Omental fat pad (tissue), 4 donors: ENCODE measurements at places on chromosomes 6 and 20.

- DNase-seq: no peak
These were observed 31.5 kb downstream of the CFAP61 start for GRCh38 chr20:20083807-20084206.

GRCh38 chr6:72504406-72504805 lies 117.5 kb upstream of the KCNQ5 start:
- no peak for DNase-seq

GRCh38 chr6:54491431-54491830 lies 183.2 kb downstream of the TINAG start:
- DNase-seq: no peak

- DNase-seq: no peak
These were observed 7.0 kb downstream of the ATXN1 start for GRCh38 chr6:16754274-16754673.

- DNase-seq: no peak
These were observed 91.9 kb downstream of the RFPL4B start for GRCh38 chr6:112439010-112439409.

GRCh38 chr20:57470666-57471495 lies 54.1 kb downstream of the CTCFL start:
- no peak for DNase-seq

DNA sequence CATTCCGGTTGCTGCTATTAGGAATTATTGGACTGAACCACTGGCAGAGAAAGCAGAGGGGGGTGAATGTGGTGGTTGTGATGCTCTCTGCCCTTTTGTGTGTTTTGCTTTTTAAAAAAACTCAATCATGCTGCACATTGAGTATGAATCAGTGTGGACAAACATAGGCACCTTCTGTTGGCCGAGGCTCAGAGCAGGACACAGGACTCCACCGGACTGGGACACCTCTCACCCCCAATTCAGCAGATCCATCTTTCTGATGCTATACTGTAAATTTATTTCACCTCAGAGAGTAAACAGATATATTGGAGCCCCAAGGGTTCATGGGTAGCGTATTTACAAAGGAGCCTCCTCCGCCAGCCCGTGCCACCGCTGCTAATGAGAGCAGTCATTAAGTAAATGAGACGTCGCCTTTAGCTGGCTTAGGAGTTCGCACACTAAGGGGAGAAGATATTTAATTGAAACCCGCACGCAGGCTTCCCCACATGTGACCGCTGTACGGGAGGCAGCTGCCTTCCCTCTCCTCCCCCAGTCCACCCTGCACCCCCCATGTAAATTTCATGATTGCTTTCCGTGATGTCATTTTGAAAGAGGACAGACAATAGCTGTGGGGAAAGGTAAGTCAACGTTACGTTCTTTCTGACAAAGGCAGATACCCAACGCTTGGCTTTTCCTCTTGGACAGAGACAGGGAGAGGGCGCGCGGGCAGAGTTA lies at the start of gene MYT1:
MYT1 (plus strand) TSS at position 330 of the 714 bp plus-strand sequence. CDS start 34,410 bp downstream, outside the sequence.
- DNase-seq: no peak

- DNase-seq: no peak
These were observed 1.4 kb downstream of the SPO11 start for GRCh38 chr20:57330998-57331397.

DNA sequence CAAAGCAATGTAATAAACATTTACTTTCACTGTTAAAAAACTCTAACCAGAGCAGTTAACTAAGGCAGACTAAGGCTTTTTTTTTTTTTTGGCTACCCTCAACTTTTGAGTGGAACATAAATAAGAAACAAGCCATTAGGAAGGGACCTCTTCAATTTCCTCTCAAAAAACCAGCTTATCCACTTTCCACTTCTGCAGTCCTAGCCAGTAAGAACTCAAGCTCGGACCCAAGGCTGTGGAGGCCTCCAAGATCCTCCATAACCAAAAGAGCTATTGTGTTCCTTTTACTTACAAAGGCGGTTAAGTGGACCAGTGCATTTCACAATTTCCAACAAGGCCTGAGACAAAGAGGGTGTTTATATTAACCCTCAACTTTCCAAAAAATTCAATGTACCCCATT lies 5.3 kb downstream of the KCNK5 start:
- DNase-seq: no peak

DNA sequence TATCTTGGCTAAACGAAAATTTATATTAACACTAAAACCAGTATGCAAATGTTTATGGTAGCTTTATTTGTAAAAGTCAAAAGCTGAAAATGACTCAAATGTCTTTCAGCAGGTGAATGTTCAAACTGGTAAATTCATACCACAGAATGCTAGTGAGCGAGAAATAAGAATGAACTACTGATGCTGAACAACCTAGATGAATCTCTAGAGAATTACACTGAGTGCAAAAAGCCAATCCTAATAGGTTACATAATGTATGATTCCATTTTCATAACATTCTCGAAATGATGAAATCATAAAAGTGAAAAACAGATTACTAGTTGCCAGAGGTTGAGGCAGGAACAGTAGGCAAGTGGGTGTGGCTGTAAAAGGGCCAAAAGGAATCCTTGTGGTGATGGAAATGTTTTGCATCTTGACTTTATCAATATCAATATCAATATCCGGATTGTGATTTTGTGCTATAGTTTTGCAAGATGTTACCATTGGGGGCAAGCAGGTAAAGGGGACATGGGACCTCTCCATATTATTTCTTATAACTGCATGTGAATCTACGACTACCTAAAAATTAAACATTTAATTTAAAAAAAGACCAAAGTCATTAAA lies 26.1 kb downstream of the ZNF311 start:
- DNase-seq: no peak

DNA sequence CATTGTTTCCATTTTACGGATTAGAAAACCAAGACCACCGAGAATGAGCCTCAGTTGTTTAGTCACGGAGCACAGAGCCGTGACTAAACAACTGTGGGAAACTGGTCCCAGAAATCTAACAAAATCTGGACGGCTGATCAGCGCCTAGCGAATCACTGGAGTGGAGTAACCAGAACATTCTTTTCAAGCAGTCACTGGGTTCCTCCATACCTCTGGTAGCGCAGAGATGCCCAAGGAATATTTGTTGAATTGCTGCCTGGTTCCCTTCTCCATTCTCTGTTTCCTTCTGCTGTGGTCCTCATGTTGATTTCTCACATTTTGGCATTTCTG lies 62.0 kb downstream of the GPX5 start:
- no peak for DNase-seq

- no peak for DNase-seq
These were observed 29.6 kb upstream of the VEGFA start for GRCh38 chr6:43740321-43740960.

- no peak for DNase-seq
These were observed 213.8 kb upstream of the CST7 start for GRCh38 chr20:24735263-24735662.

GRCh38 chr6:604579-604978 lies 52.3 kb downstream of the HUS1B start:
- DNase-seq: no peak

GRCh38 chr6:4935975-4936680 lies 67.7 kb downstream of the RPP40 start:
- no peak for DNase-seq

GRCh38 chr6:7904654-7905319 lies 5.8 kb downstream of the TXNDC5 start:
- DNase-seq: no peak

DNA sequence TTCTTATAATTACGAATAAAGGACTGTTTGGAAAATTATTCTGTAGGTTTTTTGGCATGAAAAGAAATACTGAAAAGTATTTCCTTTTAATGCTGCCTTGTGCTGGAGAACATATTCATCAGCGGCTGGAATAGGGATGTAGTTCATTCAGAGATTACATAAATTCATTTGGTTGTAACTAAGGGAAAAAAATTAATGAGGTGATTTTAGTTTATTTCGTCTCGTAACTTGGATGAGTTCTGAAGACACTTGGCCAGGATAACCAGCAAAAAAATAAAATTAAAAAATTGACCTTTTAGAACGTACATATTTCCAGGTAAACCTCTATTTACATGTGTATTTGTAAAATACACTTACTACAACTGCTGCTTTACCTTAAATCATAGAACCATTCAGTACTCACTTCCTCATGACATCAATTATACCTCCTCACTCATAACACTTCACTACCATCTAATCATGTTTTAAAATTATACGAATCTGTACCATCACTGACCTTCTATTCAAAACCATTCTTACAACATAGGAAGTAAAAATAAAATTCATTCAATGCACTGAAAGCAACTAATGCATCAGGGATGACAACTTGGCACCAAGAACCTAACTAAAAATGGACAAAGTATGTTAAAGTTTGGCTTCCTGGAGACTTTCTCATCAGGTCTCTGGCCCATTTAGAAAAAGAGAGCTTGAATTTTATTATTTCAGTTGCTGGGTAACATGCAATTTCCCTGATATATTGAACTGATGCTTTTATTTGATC lies 17.2 kb downstream of the KLHL31 start:
- no peak for DNase-seq

- no peak for DNase-seq
These were observed 120.6 kb upstream of the TMEM181 start for GRCh38 chr6:158439255-158439654.

DNA sequence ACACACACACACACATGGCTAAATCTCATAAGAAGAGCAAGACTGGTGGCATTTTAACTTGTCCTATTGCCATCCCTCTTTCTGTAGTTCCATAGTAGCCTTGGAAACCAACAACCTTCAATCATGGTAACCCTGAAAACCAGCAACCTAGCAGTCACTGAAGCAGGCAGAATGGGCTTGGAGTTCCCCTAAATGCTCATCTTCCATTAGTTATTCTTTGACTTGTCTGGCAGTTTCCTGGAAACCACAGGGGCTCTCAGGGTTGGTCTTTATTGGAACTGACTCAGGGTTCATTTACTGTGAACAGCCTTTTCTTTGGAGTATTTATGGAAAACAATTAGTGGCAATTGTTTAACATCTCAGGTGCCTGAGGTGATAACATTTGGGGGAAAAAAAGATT lies 19.4 kb upstream of the BRPF3 start:
- no peak for DNase-seq

DNA sequence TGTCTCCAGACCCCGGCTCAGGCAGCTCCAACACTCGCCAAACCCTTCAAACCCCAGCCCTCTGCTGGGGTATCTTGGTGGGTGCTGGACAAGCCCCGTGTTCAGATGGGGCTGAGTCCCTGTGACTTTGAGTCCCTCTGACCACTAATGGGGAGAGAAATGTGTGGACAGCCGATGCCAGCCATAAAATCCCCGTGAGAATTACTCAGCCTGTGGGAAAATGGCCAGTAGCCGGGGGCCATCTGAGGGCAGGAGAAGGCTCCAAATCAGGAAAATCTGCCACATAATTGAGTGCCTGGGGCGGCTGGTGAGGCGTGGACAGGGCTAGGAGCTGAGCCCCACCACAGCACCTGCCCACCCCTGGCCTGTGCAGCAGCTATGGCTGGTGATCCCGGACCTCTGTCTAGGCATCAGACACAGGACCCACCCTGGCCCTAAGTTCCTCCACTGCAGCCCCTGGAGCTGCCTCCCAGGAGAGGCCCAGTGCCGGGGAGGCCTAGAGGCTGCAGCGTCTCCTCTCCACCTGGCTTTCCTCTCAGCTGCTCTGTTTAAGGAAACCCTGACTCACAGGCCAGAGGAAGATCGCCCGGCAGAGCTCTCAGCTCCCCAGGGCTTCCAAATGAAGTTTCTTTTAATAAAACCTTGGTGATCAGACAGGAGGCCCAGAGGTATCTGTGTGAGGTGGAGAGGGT lies 53.7 kb upstream of the SLCO4A1 start:
- no peak for DNase-seq

DNA sequence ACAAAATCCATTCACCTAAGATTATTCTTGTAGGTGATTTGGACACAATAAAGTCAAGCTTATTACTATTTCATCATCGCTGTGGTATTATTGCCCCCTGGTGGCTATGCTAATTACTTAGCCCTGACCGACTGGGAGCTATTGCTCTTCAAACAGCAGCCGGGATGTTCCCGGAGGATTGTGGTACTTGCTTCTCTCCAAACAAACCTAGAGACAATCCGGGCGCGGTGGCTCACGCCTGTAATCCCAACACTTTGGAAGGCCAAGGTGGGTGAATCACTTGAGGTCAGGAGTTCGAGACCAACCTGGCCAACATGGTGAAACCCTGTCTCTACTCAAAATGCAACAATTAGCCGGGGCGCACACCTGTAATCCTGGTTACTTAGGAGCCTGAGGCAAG lies 15.4 kb upstream of the STMND1 start:
- no peak for DNase-seq

DNA sequence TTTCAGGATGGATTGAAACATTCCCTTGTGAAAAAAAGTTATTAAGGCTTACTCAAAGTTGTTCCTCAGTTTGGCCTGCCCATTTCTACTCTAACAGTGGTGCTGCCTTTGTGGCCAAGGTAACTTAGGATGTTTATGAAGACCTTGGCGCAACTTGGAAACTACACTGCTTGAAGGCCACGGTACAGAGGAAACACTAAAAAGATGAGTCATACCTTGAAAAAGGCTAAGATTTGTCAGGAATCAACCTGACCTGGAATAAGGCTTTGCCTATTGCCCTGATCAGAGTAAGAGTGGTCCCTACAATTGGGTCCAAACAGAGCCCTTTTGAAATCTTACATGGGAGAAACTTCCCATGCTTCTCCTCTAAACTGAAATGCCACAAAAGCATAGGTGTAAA lies 119.9 kb upstream of the MOCS1 start:
- no peak for DNase-seq

DNA sequence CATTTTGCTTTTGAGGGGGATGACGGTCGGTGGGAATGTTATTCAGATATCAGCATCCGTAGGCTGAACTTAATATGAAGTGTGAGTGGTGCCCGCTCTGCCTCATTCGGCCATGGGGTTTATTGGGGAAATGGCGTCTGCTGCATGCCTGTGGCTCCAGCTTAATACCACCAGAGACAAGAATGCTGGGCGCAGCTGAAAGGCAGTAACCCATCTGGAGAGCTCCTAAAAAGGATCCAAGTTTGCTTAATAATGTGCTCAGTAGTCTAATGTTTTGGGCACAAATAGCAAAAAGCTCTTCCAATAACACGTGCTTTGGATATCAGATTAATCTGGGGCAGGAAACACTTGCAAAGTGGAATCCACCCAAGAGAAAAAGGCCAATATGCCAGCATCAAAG lies 273.0 kb upstream of the TAB2 start:
- DNase-seq: no peak

DNA sequence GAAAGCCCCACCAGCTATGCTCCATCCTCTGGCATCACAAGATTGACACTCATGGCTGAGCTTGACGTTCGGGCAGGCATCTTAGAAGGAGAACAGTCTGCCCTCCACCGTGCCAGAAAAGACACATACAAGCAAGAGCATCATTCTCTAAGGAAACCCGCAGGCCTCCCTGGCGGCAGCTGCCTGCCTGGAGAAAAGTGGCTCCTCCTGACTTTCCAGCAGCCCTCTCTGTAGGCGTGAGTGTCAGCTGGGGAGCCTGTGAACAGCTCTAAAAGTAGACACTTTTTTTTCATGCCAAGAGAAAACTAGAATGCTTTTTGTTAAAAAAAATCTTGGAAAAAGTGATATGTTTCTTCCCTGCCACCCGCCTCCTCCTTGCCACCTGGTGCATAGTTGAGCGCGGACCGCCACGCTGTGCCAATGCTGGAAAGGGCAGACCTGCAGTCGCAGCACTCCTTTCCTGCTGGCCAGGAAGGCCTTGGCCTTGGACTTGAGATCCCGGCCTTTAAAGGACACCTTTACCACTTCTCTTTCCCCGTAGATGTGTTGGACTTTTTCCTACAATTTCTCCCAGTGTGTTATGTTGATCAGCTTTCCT lies 29.7 kb upstream of the INSM1 start:
- no peak for DNase-seq
